ENCODE measurements at places on chromosomes 2 and 18.
A peak's percentile ranks its signal among the peaks of the same experiment; 100 is the strongest.

DNA sequence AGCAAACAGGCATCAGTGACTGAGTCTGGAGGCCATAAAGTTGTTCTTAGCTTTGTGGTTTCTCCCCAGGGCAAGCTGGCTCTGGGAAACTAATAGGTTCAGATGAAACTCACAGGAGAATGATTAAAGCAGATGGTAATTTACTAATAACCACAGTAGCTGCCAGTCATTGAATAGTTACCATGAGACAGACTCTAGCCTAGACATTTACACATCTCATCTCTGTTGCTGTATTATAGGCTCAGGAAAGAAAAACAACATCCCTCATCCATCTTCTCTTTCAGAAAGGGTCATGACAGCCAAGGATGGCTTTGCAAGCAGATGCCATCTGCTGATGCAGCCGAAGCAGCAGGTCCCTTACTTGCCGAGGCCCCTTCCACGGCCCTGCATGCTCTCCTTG is 314.0 kb upstream of the ID2 start:
- H3K27ac ChIP-seq: no peak overlapping the region
- no peak overlapping the region for H3K4me3 ChIP-seq
- no peaks in the 10 kb centered on the region for H3K27me3 ChIP-seq
- no peak for DNase-seq
- peaks cover 7% of the 10 kb centered on the region for H3K4me1 ChIP-seq

DNA sequence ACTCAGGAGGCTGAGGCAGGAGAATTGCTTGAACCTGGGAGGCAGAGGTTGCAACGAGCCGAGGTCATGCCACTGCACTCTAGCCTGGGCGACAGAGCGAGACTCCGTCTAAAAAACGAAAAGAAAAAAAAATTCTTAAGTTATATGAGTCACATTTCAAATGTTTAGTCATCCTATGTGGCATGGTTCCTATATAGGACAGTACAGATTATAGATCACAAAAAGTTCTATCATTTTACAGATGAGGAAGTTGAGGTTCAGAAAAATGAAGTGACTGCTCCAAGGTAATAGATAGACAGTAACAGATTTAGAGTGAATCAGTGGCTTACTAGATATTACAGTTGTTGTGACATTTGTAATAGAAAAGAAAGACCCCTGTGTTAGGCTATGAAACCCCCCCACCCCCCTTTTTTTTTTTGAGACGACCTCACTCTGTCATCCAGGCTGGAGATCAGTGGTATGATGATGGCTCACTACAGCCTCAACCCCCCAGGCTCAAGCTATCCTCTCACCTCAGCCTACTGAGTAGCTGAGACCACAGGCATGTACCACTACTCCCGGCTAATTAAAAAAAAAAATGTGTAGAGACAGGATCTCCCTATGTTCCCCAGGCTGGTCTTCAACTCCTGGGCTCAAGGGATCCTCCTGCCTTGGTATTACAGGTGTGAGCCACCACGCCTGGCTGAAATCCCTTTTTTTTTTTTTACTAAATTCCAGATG is 22.7 kb downstream of the PTPN4 start:
- H3K36me3 ChIP-seq: no peaks in the 10 kb centered on the region
- H3K4me3 ChIP-seq: no peak overlapping the region
- H3K4me1 ChIP-seq: peaks cover 36% of the 10 kb centered on the region
- DNase-seq: no peak
- H3K27me3 ChIP-seq: no peaks in the 10 kb centered on the region

DNA sequence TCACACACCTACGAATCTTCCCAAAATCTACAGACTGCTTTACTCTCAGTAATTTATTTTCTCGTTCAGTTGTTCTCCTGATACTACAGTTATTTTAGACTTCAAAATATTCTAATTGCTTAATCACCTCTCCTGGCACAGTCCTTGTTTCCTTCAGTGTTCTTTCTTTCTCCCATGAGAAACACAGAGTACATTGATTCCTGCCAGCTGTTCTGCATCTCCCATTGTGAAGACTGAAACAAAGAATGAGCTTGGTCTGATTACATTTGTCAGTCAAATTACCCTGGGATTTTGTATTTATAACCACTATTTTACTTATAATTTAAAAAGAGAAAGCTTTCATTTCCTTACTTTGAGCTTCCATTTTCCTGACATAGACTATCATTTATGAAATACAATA is 63.9 kb upstream of the TANK start:
- H3K27me3 ChIP-seq: no peaks in the 10 kb centered on the region
- no peak for DNase-seq
- no peak overlapping the region for H3K4me3 ChIP-seq
- peaks cover 13% of the 10 kb centered on the region for H3K4me1 ChIP-seq

DNA sequence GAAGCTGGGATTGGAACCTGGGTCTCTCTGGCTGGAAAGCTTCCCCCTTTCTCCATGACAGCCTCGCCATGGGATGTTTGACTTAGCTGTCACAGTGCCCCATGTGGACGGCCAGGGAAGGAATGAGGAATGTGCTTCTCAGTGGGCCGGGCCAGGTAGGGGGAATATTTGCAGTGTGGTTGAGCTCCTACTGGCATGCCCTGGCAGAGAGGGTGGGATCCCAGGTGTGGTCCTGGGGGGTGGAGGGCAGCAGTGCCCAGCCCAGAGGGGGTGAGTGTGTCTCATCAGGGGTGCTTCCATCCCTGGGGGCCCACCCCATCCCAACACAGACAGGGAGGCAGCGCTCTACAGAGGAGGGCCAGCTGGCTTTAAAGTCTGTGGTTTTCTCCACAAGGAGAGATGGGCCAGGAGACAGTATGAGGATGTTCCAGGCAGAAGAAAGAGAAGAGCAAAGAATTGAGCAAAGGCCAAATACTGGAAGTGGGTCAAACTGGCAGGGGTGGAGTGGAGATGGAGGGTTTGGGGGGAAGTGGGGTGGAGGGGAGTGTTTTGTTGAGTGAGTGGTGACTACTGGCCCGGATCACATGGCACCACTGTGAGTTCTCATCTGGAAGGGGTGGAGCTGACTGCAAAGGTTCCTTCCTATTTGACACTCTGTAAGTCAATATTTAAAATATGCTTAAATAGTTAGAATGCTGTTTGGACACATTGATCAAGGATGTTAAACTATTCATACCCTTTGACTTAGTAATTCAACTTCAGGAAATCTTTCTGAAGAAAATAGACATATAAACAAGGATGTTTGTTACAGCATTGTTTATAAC is 94.0 kb downstream of the MYCN start:
- DNase-seq: peak; percentile 75
- peaks cover 2% of the 10 kb centered on the region for H3K27me3 ChIP-seq
- no peaks in the 10 kb centered on the region for H3K36me3 ChIP-seq
- no peak overlapping the region for H3K4me3 ChIP-seq
- H3K4me1 ChIP-seq: peaks cover 51% of the 10 kb centered on the region

- no peak overlapping the region for H3K4me3 ChIP-seq
- no peak for DNase-seq
- peaks cover 21% of the 10 kb centered on the region for H3K4me1 ChIP-seq
- no peak overlapping the region for H3K27ac ChIP-seq
- no peaks in the 10 kb centered on the region for H3K27me3 ChIP-seq
Observed at GRCh38 chr18:74652392-74652988, 54.8 kb downstream of the ZNF407 start.

DNA sequence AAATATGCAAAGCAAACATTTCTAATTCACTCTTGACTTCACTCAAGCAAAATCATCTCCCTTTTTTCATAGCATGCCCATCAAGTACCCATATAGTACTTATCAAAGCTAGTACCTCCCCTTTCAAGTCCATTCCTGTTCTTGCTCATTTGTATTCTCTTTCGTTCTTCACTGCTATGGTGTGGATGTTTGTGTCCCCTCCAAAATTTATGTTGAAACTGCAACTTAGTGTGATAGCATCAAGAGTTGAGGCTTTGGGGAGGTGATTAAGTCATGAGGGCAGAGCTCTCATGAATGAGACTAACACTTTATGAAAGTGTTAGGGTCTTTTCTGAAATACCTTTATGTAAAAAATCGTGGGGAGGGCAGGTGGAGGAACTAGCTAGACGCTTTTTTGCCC is 52.9 kb downstream of the RNU4ATAC start:
- no peak overlapping the region for H3K27ac ChIP-seq
- H3K4me3 ChIP-seq: no peak overlapping the region
- no peaks in the 10 kb centered on the region for H3K27me3 ChIP-seq
- no peak for DNase-seq

GRCh38 chr2:88690591-88691338 is 708 bp upstream of the RPIA start:
- peaks cover 41% of the 10 kb centered on the region for H3K36me3 ChIP-seq
- peaks cover 25% of the 10 kb centered on the region for H3K27me3 ChIP-seq
- H3K4me1 ChIP-seq: peaks cover 27% of the 10 kb centered on the region
- H3K4me3 ChIP-seq: peak overlapping the region; percentile 93
- DNase-seq: peak; percentile 33
- peak overlapping the region; percentile 96 for H3K27ac ChIP-seq

Measured in WTC11 (cell line).